ENCODE measurements at places on chromosomes 7 and 10. TPM values are rescaled to one million over a fixed set of nuclear protein-coding genes. Genes with fewer than 3 reads are reported as not detected.

DNA sequence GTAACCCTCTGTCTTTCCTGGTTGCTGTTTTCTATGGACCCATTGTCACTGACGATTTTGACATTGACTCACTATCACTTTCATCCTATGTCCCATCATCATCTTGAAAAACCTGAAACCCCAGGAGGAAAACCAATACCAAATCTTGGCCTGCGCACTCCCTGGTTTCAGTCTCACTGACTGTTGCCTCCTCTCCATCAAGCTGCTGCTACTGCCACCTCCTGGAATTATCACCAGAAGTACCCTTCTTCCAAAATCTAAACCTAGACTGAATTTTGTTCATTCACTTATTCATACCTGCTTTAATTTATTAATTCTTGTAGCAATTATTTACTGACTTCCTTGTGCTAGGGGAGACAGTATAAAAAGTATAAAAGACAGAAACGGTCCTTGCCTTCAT, 44.5 kb upstream of the ACBD5 start:
- no peak overlapping the region for H3K4me3 ChIP-seq
- DNase-seq: peak; percentile 22
- no peaks in the 10 kb centered on the region for H3K36me3 ChIP-seq
- no peaks in the 10 kb centered on the region for H3K27me3 ChIP-seq
- no peaks in the 10 kb centered on the region for H3K4me1 ChIP-seq

MOGAT3 gene
- not detected for total RNA-seq

- H3K4me3 ChIP-seq: no peak overlapping the region
- no peak for DNase-seq
- no peaks in the 10 kb centered on the region for H3K4me1 ChIP-seq
- no peaks in the 10 kb centered on the region for H3K27me3 ChIP-seq
- no peaks in the 10 kb centered on the region for H3K36me3 ChIP-seq
- H3K27ac ChIP-seq: no peak overlapping the region
These were observed 172.9 kb downstream of the DKK1 start for GRCh38 chr10:52486840-52487611.

DNA sequence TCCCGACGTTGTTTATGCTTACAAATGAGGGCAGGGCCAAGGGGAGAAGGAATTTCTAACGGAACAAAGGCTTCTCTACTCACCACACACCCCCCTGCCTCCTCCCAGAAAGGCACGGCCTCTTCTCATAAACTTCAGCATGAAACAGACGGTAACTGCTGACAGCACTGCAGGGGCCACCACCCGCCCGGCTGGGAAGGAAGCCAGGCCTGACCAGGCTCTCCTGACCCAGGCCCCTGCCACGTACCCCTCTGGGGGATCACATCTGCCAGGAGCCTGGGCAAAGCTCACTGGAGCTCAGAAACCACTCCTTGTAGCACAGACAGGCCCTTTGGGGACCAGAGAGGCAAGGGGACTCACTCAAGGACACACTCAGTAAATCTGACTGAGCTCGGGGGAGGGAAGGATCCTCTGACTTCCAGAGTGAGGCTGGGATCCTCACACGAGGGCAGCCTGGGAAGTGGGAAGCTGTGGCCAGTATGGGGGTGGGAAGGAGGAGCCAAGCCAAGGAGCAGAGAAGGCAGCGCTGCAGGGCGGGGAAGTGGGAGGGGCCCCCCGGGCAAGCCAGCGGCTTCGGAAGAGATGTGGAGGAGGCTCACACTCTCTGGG, 46.1 kb downstream of the ZCCHC24 start:
- no peaks in the 10 kb centered on the region for H3K36me3 ChIP-seq
- no peak overlapping the region for H3K27ac ChIP-seq
- H3K4me1 ChIP-seq: peaks cover 82% of the 10 kb centered on the region
- no peak overlapping the region for H3K4me3 ChIP-seq
- DNase-seq: peak; percentile 91
- no peaks in the 10 kb centered on the region for H3K27me3 ChIP-seq

DNA2 gene
- 2.6 TPM for total RNA-seq

GRCh38 chr7:98281757-98282606, 496 bp downstream of the BRI3 start:
- H3K36me3 ChIP-seq: no peaks in the 10 kb centered on the region
- peak overlapping the region; percentile 81 for H3K4me3 ChIP-seq
- no peaks in the 10 kb centered on the region for H3K27me3 ChIP-seq
- DNase-seq: peak; percentile 82
- H3K4me1 ChIP-seq: peaks cover 50% of the 10 kb centered on the region
- H3K27ac ChIP-seq: peak overlapping the region; percentile 97

MBL2 gene
- total RNA-seq: not detected

GRCh38 chr7:17554341-17555015, 256.0 kb downstream of the AHR start:
- no peaks in the 10 kb centered on the region for H3K36me3 ChIP-seq
- no peak overlapping the region for H3K27ac ChIP-seq
- no peaks in the 10 kb centered on the region for H3K27me3 ChIP-seq
- no peak overlapping the region for H3K4me3 ChIP-seq

DNA sequence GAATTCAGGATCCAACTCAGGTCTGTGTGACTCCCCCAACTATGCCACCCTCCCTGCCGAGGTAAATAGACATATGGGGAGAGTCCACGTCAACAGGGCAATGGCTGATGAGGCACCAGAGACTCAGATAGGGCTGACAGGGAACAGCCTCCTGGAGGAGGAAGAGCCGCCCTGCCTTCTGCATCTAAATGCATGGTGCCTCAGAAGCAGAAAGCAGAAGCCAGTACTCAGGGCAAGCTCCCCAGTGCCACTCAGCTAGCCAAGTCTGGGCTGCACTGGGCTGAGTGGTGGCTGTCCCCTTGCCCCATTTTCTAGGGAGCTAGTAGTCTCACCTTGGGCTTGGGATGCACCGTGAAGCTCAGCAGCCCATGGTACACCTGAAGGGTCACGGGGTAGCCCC, 11.0 kb downstream of the RRP12 start:
- H3K36me3 ChIP-seq: peaks cover 81% of the 10 kb centered on the region
- DNase-seq: no peak
- no peak overlapping the region for H3K27ac ChIP-seq
- no peak overlapping the region for H3K4me3 ChIP-seq
- H3K4me1 ChIP-seq: peaks cover 5% of the 10 kb centered on the region
- no peaks in the 10 kb centered on the region for H3K27me3 ChIP-seq

DNA sequence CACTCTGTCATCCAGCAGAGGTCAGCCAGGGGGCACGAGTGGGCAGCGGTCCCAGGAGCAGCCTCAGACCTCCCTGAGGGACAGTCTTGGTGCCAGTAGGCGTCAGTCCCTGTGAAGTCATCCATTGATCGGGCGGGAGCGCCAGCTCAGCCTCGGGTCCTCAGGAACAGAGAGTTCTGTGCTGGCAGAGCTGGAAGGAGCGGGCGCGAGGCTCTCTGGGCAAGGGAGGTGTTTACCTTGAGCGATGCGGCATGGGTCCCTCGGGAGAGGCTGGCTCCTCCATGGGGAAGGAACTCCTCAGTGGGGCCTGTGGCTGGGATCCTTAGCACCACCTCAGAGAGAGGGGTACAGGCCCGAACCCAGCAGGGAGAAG, 101.1 kb upstream of the PPIF start:
- DNase-seq: peak; percentile 92
- peaks cover 88% of the 10 kb centered on the region for H3K4me1 ChIP-seq
- H3K4me3 ChIP-seq: no peak overlapping the region
- no peaks in the 10 kb centered on the region for H3K36me3 ChIP-seq

DNA sequence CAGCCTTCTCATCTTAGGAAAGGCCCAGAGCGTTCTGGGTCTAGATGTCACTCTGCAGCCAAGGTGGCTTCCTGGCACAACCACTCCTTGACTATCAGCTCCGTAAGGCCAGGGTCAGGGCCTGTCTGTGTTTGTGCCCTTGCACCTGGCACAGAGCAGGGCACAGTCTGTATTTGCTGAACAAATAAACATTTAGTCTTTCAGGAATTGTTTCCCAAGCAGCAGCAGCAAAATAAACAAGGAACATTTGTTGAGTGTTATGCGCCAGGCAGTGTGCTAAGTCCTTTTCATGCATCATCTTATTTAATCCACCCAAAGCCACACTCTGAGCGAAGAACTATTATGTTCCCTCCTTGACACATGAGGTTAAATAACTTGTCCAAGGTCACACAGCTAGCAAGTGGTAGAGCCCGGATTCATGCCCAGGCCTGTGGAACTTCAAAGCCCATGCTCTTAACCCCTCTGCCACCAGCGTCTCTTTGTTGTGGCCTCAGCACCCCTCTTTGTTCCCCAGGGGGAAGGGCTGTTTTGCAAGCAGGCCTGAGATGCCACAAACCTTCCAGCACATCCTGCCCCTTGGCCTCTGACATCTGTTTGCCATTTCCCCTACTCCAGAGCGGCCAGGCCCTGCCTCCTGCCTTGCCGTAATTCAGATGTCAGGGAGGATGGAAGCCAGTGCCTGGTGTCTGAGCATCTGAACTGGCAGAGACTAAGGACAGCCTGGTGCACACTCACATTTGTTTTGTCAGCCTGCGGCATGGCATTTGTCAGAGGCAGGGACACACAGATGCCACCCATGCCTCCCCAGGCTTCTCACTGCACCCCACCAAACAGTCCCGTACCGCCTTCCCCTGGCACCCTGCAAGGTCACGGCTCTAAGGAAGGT, 325.8 kb upstream of the ZMIZ1 start:
- peaks cover 20% of the 10 kb centered on the region for H3K4me1 ChIP-seq
- no peaks in the 10 kb centered on the region for H3K27me3 ChIP-seq
- peak overlapping the region; percentile 63 for H3K27ac ChIP-seq
- H3K4me3 ChIP-seq: no peak overlapping the region
- no peaks in the 10 kb centered on the region for H3K36me3 ChIP-seq

VPS50 gene
- total RNA-seq: 23.5 TPM

Data from heart left ventricle (tissue), 16 donors.